ENCODE measurements at places on chromosomes 7 and 10.

- no peak for DNase-seq
These were observed 54.3 kb downstream of the EGFR start for GRCh38 chr7:55073051-55073511.

DNA sequence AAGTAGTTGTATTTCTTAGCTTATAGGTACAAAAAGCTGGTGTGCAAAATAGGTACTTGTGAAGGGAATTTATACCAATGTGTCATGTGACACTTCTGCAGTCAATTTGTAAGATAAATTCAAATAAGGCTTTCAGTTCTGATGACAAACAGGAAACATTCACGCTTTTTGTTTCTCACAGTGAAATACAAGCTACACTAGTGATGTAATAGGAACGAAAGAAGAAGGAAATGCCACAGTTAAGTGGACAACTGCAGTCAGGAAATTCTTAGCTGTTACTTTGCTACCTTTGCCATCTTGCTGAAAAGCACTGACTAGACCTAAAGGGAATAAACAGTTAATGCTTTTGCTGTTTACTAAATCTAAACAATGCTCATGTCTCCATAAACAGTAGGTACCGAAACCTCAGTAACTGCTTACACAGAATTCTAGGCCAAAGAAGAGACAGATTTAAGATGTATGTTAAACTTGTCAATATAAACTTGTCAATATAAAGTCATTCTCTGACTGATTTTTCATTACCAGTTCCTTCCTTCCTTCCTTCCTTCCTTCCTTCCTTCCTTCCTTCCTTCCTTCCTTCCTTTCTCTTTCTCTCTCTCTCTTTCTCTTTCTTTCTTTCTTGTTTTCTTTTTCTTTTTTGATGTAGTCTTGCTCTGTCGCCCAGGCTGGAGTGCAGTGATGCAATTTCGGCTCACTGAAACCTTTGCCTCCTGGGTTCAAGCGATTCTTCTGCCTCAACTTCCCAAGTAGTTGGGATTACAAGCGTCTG, 10.1 kb downstream of the OTUD1 start:
- DNase-seq: peak; percentile 63

GRCh38 chr10:99779335-99779734, 3.1 kb upstream of the ABCC2 start:
- peak; percentile 96 for DNase-seq

GRCh38 chr10:122713091-122713885, 13.6 kb upstream of the C10orf120 start:
- DNase-seq: no peak

DNA sequence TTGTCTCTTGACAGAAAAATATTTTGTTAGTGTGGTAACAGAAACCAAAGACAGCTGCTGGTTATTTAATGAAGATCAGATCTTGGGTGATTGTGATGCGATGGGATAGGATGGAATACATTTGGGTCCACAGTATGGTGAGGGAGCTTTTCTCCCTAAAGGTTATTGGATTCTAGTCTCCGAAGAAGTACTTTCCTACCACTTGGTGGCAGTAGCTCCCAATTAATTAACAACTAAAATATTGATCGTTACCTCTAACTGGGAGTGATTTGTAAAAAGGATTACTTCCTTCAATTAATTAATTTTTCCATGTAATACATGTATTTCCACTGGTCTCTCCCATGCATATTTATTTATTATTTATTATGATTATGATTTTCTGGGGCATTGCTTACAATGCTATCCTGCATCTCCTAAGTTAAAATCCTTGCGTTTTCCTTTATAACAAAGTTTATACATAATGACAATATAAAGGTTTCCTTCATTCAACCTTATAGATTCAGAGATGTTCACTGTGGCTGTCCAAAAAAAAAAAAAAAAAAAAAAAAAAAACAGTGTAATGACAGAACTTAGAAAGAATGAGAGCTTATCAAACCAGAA, 25.6 kb downstream of the TMEM196 start:
- DNase-seq: peak; percentile 18

DNA sequence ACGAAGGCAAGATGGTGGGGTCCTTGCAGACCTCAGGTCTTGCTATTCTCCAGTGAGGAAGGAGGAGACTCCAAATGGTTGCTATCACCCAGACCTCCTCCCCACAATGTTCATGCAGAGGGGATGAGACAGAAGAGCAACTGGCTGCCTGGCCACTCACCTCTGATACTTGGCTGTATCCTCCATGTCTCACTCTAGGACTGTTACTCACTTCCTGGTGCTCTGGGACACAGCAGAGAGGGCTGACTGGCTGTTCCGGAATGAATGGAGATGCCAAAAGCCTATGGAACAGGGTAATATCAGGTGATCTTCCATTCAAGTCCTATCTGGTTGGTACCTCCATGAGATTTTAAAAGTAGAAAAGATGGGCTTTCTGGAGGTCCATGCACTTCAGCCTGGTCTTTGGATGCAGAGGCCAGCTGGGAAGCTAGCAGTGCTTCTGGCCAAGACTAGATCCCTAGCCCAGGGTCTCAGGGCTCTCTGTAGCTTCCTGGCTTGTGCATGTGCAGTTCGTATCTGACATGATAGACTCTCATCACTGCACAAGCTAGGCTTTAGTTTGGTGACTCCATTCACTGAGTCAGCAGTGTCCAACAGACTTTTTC, 27.0 kb upstream of the ABI1 start:
- DNase-seq: peak; percentile 45

- no peak for DNase-seq
These were observed 53.0 kb downstream of the SH2D4B start for GRCh38 chr10:80590585-80591125.

DNA sequence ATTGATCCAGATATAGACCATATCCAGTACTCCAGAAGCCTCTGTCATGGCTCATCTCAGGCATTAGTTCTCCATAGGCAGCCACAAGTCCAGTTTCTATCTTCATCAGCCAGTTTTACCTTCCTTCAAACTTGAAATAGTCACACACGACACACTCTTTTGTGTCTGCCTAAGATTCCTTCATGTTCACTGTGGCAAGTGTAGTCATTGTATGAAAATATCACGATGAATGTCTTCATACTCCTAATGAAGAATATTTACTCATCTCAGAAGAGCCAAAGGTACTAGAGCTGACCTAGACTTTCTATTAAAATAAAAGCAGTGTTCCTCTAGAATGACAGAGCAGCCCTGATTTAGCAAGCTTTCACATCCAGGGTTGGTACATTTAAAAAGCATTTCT, 230.7 kb downstream of the SNX13 start:
- DNase-seq: no peak

- no peak for DNase-seq
These were observed 103.3 kb upstream of the POT1 start for GRCh38 chr7:125032943-125033342.

- no peak for DNase-seq
These were observed 7.1 kb downstream of the ATOH7 start for GRCh38 chr10:68224810-68225209.

GRCh38 chr10:50312464-50313437, 61.4 kb upstream of the ASAH2 start:
- DNase-seq: peak; percentile 12

- DNase-seq: no peak
These were observed 2.3 kb downstream of the ZNF282 start for GRCh38 chr7:149197675-149198074.

DNA sequence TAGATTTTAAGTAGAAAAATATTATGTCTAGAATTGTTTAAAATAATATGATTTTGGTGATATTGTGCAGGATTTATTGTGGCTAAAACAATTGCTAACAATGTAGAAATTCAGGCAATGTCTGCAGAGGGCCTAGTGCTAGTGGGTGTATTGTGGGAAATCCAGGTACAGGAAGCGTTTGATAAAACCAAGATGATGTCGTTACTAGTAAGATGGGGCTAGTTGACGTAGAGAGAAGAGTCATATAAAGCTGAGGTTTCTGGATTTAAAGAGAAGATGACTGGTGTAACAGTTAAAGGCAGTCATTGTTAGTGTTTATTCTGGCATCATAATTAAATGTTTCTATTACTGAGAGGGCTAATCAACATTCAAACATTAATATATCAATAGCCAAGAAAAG, 43.5 kb downstream of the ADK start:
- DNase-seq: no peak

GRCh38 chr10:119103903-119104653, at the start of gene DENND10:
TSS of gene DENND10 (plus strand) at chr10:119104113. CDS start at chr10:119104143, 30 bp downstream.
- peak; percentile 52 for DNase-seq

DNA sequence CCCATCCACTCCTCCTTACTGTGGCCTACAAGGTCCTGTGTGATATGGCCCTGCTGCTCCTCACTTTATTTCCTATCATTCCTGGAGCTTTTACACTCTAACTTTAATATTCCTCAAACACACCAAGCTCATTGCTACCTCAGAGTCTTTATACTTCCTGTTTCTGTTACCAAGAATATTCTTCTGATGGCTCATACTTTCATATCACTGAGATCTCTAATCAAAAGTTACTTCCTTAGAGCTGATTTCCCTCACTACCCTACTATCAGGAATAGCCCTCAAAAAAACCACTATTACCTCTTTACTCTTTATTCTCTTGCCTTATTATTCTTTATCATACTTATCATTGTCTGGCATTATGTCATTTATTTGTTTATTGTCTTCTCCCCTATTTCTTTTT, 5.8 kb upstream of the PPP3CB start:
- peak; percentile 18 for DNase-seq

- peak; percentile 44 for DNase-seq
These were observed 228.9 kb upstream of the TCF7L2 start for GRCh38 chr10:112721080-112721698.

- no peak for DNase-seq
These were observed 102.6 kb downstream of the SH3PXD2A start for GRCh38 chr10:103752680-103753248.

- no peak for DNase-seq
These were observed 174.9 kb upstream of the MKLN1 start for GRCh38 chr7:131152766-131153165.

GRCh38 chr7:110130669-110131068, 960.3 kb upstream of the LRRN3 start:
- no peak for DNase-seq

DNA sequence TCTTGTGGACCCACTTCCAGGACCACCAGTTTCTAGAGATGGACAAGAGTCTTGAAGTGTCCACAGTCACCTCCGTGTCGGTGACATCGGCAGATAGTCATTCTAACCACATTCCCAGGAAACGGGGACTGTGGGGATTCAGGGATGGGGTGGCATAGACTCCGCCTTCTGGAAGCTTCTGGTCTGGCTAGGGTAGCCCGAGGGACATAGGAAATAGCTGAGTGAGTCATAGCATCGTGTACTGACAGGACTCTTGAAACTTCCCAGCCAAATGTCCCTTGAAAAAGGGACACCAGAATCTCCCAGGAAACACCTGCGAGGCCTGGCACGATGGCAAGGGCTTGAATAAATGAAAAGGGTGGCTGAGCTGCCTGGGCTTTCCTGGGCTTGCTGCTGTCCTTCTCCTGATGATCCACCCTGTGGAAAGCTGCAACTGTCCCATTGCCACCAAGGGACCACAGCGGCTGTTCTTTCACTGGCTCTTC, 84.1 kb upstream of the LRRC4 start:
- DNase-seq: no peak

DNA sequence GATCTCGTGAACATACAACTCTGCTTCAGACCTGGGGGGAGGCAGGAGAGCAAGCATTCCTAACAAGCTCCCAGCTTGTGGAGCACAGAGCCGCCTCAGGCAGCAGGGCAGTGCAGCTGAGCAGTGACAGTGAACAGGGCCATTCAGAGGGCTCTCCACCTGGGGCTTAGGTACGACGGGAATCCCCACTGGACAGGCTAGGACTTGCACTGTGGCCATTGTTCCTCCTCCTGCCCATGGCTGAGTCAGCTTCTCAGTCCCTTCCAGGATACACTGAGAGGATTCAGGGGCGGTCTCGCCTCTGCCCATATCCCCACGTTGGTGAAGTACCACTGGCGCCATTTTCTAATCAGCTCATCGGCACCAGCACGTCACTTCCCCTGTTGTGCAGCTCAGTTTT, 71.1 kb downstream of the FIGNL1 start:
- no peak for DNase-seq

DNA sequence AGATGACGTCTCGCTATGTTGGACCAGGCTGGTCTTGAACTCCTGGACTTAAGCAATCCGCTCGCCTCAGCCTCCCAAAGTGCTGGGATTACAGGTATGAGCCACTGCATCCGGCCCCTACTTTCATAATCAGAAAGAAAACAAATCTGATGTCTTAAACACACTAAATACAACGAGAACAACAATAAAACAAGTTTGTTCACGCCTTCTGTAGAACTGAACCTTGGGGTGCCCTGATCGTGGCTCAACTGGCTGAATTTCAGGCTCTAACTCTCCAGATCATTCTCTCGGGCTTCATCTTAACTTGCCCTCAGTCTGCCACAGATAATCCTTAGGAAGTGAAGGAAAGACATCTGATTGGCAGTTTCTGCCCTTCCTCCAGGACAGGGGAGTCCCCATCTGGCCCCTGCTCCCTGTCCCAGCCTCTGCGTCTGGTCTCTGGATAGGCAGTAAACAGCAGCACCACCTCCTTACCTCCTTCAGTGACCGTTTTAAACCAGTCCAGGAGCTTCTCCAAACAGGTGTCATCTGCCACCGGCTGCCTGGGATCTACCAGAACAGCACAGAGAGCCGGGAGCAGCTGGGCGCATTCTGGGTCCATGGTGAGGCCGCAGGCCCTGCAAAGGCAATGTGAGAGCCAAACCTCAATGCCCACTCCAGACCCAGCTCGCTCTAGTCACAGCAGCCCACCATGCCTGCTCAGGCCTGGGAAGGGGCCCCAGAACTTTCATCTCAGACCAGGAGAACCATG, 1.3 kb downstream of the BRAT1 start:
- no peak for DNase-seq

GRCh38 chr7:23863209-23863787, 153.3 kb downstream of the STK31 start:
- peak; percentile 12 for DNase-seq

DNA sequence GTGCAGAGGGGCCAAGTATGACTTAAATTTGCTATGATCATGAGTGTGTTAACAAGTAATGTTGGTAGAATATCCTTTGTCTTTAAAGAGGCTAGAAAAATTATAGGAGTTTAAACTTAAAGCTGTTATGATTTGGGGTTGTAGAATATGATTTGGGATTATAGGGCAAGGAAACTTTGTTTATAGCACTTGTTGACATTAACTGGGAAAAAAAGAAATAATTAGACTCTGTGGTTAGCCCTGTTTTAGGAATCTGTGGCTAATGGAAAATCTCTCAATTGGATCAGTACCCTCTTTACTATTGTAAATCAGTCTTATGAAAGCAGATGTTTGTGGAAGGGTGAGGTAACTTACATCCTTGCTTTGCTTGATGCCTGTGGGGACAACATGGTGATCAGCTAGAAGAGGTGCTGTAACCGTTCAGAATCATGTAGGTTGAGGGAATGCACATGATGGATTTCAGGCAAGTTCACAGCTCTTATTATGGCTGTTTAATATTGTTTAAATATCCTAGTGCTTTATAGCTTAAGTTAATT, 11.1 kb downstream of the ING3 start:
- no peak for DNase-seq

GRCh38 chr10:1308173-1308961, 252.2 kb downstream of the WDR37 start:
- DNase-seq: no peak

DNA sequence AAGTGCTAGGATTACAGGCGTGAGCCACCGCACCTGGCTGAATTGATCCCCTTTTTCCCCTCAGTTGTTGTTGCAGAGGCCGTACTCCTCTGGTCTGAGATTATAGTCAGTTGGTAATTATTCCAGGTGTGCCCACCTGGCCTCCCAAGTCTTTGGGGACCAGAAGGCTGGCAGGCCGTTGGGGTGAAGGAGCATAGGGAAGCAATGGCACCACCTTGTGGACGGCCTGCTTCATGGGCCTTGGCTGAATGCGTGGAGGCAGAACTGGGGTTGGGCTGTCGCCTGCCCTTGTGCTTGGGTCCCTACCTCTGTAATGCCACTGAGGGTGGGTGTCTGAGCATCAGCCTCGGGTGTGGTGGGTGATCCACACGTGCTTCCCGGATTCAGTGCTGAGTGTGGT, 125.7 kb downstream of the RGS10 start:
- peak; percentile 44 for DNase-seq

Measured in dermis microvascular lymphatic vessel endothelial cell (primary cell).